ENCODE measurements at places on chromosomes 13 and 19.

- H3K27me3 ChIP-seq = no peaks in the 10 kb centered on the region
- no peak overlapping the region for H3K27ac ChIP-seq
- H3K4me1 ChIP-seq = peaks cover 46% of the 10 kb centered on the region
- no peak overlapping the region for H3K4me3 ChIP-seq
- peaks cover 4% of the 10 kb centered on the region for H3K36me3 ChIP-seq
Observed at GRCh38 chr19:41324921-41325639, 15.1 kb downstream of the CCDC97 start.

- no peak overlapping the region for H3K27ac ChIP-seq
- peak; percentile 53 for DNase-seq
- H3K4me3 ChIP-seq = no peak overlapping the region
- H3K36me3 ChIP-seq = peaks cover 18% of the 10 kb centered on the region
Observed at GRCh38 chr13:95948656-95949055, 104.5 kb downstream of the UGGT2 start.

- peak; percentile 99 for DNase-seq
- peak overlapping the region; percentile 92 for H3K27ac ChIP-seq
- peak overlapping the region; percentile 79 for H3K4me3 ChIP-seq
- peaks cover 25% of the 10 kb centered on the region for H3K4me1 ChIP-seq
- peaks cover 23% of the 10 kb centered on the region for H3K36me3 ChIP-seq
Observed at GRCh38 chr19:56838909-56839651, 1.4 kb downstream of the PEG3 start.

DNA sequence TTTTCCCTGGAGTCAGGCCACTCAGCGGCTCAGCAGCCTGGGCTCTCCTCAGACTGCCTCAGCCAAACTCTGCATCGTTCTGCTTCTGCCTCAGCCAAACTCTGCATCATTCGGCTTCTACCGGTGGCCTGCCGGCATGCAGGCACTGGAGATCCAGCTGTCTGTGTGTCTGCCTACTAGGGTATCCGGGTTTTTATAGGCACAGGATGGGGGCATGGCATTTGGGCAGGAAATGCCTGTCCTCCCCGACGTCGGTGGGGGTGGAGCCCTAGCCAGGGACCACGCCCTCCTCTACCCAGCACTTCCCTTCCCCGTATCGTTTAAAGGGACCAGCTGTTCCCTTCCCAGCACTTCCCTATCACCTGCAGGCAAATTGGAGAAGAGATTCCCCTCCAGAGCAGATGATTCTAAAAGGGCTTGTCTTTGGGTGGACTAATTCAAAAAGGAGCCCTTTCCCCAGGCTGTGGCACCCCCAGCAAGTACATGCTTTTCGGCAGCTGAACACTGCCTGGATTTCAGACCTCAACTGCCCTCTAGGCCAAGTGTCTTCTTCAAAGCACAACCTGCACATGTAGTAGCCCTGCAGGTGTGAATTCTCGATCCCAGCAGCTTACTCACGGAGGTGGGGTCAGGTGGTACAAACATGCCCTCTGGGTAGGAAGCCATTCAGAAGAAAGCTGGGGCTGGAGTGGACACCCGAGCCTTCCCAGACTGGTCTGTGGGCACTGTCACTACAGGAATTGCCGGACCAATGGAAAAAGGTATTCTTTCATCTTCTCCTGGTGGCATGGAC, 25.4 kb upstream of the GPR12 start:
- H3K4me1 ChIP-seq = no peaks in the 10 kb centered on the region
- no peaks in the 10 kb centered on the region for H3K36me3 ChIP-seq
- peak; percentile 39 for DNase-seq
- H3K27ac ChIP-seq = no peak overlapping the region
- H3K4me3 ChIP-seq = no peak overlapping the region
- H3K27me3 ChIP-seq = peaks cover 23% of the 10 kb centered on the region

DNA sequence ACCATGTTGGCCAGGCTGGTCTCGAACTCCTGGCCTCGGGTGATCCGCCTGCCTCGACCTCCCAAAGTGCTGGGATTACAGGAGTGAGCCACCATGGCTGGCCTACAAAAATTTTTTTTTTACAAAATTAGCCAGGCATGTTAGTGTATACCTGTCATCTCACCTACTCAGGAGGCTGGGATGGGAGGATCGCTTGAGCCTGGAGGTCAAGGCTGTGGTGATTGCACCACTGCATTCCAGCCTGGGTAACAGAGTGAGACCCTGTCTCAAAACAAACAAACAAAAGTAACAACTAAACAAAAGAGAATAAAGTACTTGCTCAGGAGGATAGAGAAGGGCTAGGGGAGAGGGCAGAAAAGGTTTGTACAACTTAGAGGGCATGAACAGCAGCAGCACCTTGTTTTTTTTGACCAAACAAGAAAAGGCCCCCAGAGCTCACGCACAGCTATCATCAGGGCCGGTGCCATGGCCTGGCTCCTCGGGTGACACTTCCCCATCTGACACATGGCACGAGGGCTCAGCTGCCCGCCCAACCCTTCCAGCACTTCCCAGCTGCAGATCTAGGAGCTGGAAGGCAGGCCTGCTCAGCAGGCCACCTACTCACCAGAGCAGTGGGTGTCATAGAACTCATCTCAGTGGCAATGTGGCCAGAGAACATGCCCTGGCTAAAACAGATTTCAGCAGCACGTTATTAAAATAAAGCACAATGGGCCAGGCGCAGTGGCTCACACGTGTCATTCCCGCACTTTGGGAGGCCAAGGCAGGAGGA, 8.6 kb upstream of the SLC7A9 start:
- H3K27me3 ChIP-seq = no peaks in the 10 kb centered on the region
- H3K36me3 ChIP-seq = no peaks in the 10 kb centered on the region
- H3K27ac ChIP-seq = no peak overlapping the region
- H3K4me1 ChIP-seq = no peaks in the 10 kb centered on the region

DNA sequence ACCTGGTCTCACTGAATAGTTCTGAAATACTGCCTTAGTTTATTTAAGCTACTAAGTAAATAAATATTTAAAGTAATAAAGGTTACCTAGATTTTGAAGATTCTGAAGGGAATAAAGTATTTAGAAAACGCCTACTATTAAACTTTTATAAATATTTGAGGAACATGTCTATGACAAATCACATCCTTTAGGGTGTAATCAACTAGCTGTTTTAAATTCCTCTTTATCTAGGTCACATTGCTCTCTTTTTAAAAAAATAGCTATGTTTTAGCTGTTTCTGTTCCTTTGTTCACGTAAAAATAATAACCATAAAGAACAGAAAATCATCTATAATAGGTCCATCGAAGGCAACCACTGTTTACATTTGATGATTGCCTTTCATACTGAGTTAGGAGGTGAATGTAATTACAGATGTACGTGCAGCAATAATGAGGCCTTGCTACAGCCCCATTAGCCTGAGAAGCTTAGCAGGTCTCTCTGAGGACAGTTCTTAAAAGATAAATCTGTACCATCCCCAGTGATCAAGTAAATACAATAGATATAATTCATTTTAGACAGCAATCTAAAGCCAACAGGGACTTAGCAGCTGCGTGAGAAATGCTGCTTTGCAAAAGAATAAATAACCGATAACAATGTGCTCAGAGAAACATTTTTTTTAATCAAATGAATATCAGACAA, 449.5 kb downstream of the LIG4 start:
- no peak overlapping the region for H3K4me3 ChIP-seq
- H3K27me3 ChIP-seq = no peaks in the 10 kb centered on the region
- H3K4me1 ChIP-seq = no peaks in the 10 kb centered on the region
- no peak for DNase-seq

DNA sequence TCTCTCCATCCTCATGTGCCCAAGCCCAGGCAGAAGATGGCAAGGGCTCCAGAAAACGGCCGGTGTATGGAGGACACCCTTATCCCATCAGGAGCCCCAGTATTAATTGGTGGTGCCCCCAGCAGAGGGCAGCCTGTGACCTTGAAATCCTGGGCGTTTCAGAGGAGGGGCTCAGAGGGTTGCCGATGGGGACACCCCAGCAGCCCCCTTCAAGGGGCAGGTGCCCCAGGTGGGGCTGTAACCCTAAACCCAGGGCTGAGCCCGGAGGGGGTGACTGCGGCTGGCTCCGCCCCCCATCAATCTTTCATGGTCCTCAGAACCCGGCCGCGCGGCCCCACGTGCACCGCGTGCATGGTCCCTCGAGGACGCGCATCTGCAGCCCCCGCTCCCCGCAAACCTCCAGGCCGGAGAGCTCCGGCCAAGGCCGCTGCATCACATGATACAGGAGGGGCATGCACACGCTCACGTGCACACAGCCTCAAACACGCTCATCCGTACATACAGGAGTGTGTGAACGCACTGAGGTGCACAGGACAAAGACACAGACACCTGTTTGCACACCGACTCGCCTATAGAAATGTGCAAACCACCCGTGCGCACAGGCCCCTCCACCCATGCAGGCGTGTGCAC, 949 bp downstream of the RAB3A start:
- DNase-seq = peak; percentile 48
- peak overlapping the region; percentile 56 for H3K4me3 ChIP-seq
- H3K4me1 ChIP-seq = peaks cover 4% of the 10 kb centered on the region
- 0 out of 2 replicates have a peak, but pooled peaks cover 3% of the 10 kb centered on the region for H3K27me3 ChIP-seq

- H3K36me3 ChIP-seq = no peaks in the 10 kb centered on the region
- no peaks in the 10 kb centered on the region for H3K4me1 ChIP-seq
- H3K27ac ChIP-seq = no peak overlapping the region
- no peak overlapping the region for H3K4me3 ChIP-seq
- H3K27me3 ChIP-seq = no peaks in the 10 kb centered on the region
Observed at GRCh38 chr13:63901630-63902029, 2486.0 kb upstream of the PCDH20 start.

- no peak overlapping the region for H3K27ac ChIP-seq
- H3K4me3 ChIP-seq = no peak overlapping the region
- peaks cover 7% of the 10 kb centered on the region for H3K27me3 ChIP-seq
- DNase-seq = peak; percentile 28
- H3K4me1 ChIP-seq = no peaks in the 10 kb centered on the region
- H3K36me3 ChIP-seq = no peaks in the 10 kb centered on the region
Observed at GRCh38 chr19:54431255-54431838, 16.1 kb downstream of the TTYH1 start.

DNA sequence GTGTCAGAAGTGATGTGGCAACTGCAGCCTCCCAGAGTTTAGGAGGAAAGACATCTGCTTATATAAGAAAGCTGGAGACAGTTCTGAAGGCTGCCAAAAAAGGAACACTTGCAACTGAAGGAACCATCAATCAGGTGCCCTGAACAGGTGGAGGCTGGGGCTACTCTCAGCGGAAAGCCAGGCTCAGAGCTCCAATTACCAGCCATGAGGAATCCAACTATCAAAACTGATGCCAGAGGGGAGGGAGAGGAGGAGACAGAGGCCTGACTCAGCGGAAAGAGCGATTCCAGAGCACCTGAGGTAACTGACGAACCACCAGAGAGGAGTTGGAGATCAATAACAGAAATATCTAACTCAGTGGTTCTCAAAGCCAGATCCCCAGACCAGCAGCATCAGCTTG, 24.3 kb downstream of the LEUTX start:
- H3K4me3 ChIP-seq = no peak overlapping the region
- H3K27ac ChIP-seq = no peak overlapping the region
- H3K36me3 ChIP-seq = no peaks in the 10 kb centered on the region
- peaks cover 15% of the 10 kb centered on the region for H3K4me1 ChIP-seq

- DNase-seq = no peak
- H3K27ac ChIP-seq = no peak overlapping the region
- peaks cover 15% of the 10 kb centered on the region for H3K4me1 ChIP-seq
- H3K4me3 ChIP-seq = peak overlapping the region; percentile 99
- no peaks in the 10 kb centered on the region for H3K27me3 ChIP-seq
- H3K36me3 ChIP-seq = peaks cover 42% of the 10 kb centered on the region
Observed at GRCh38 chr19:3985643-3986259, 488 bp upstream of the EEF2 start.

DNA sequence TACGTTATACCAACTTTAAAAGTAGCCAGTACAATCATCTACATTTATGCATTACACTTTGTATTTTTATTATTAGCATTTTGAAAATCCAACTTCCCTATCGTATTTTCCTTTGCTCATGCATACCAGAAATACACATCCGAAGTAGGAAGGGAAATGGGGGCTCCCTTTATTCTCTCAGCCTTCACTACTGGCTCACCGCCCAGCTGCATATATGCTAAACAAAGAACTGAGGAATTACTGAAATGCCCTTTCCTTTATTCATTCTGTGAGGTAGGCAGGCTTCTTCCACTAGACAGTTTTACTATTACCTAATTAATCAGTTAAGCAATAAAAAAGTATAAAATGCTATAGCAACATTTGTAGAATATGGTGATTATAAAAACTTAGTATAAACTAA, 291.6 kb downstream of the KLF12 start:
- H3K27ac ChIP-seq = no peak overlapping the region
- H3K27me3 ChIP-seq = no peaks in the 10 kb centered on the region
- no peak overlapping the region for H3K4me3 ChIP-seq
- DNase-seq = no peak

DNA sequence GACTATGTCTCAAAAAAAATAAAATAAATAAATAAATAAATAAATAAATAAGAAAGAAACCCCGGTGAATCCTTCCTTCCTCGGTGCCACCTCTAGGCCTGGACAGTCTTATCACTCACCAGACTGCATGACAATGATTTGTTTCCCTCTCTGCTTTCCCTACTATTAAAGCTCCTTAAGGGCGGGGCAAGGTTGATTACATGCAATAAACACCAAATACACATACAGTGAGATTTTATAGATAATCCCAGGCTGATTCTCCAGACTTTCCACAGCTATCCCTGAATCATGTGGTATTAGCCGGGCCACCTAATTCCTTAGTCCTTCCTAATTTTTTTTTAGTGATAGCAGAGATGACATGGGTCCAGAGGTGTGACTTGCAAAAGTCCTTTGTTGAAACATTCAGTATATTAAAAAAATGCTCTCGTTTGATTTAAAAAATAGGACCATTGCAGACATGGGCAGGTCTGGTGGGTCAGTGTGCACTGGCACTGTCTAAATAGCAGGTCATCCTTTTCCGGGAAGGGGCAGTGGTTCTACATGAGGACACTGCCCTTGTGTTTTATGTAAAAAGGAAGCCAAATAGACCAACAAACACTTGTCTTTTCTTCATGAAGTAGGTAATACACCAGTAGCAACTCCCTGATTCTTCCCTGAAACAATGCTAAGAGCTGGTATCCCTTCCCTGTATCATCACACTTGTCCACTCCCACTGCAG, 14.5 kb downstream of the EBPL start:
- peaks cover 14% of the 10 kb centered on the region for H3K36me3 ChIP-seq
- no peaks in the 10 kb centered on the region for H3K27me3 ChIP-seq
- no peak overlapping the region for H3K27ac ChIP-seq

DNA sequence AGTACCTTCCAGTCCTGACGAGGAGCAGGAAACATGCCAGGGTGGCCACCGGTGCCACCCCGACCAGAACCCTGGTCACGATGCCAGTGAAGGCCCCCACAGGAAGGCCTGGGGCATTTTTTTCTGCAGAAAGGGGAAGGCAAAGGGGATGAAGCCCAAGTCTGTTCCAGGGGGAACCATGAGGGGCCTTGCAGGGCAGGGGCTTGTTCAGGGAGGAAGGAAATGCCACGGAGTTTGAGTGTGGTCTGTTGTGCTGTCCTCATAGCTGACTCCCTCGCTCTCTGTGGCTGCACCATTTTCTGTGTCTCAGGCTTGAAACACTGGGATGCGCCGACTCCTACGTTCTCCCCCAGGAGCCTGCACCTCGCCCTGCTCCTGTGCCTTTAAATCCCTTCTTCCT, 27.5 kb upstream of the CEACAM1 start:
- no peaks in the 10 kb centered on the region for H3K36me3 ChIP-seq
- H3K27ac ChIP-seq = no peak overlapping the region
- no peak for DNase-seq

- peak; percentile 42 for DNase-seq
- 0 out of 2 replicates have a peak, but pooled peaks cover under 1% of the 10 kb centered on the region for H3K36me3 ChIP-seq
- peak overlapping the region; percentile 49 for H3K27ac ChIP-seq
- H3K27me3 ChIP-seq = no peaks in the 10 kb centered on the region
Observed at GRCh38 chr19:53865523-53865917, 2.2 kb upstream of the MYADM start.

GRCh38 chr19:33193865-33194362, at the start of gene LRP3:
LRP3 (plus strand) TSS chr19:33194330; CDS start chr19:33194786, 456 bp downstream.
- H3K27ac ChIP-seq = peak within 1 kb of the TSS; percentile 27
- H3K27me3 ChIP-seq = 0 out of 2 replicates have a peak, but pooled peaks cover 3% of the 10 kb centered on the region
- peak; percentile 67 for DNase-seq
- H3K36me3 ChIP-seq = peaks cover 4% of the 10 kb centered on the region
- H3K4me3 ChIP-seq = peak within 1 kb of the TSS; percentile 76

Measured in SJCRH30 (cell line).